ENCODE measurements at places on chromosomes 7 and 10.

DNA sequence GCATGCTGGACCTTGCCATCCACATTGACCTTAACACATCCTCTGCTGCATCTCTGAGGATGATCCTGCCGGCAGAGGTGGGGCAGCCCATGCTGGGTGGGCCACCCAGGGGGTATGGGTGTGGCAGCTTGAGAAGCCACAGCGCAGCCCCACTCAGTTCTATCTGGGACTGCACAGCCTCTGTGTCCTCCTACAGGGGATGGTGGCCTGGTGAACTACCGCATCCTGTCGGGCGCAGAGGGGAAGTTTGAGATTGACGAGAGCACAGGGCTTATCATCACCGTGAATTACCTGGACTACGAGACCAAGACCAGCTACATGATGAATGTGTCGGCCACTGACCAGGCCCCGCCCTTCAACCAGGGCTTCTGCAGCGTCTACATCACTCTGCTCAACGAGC lies 12.2 kb upstream of the C10orf105 start:
- no peak for DNase-seq

DNA sequence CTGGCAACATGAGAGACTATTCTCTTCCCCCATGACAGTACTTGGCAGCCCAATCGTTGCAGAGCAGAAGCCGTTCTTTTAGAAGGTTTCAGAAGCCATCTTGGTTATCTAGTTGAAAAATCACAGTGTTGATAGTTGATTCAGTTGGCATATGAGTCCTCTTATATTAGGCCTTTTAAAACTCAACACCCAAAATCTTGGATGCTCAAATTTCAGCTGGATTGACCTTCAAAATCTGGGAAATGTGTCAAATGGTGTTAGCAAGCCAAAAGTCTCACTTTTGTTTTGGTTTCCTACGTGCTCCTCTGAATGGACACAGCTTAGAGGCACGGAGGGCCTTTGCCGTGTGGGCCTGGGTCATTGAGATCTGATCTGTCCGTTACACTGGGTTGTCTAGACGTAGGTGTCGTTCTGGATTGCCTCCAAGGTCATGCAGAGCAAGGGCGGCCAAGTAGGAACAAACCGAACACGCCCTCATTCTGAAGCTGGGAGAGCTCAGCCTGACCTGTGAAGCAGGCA lies 59.3 kb upstream of the BMPER start:
- DNase-seq: no peak

GRCh38 chr10:71436268-71437125 lies 39.8 kb downstream of the CDH23 start:
- DNase-seq: no peak

GRCh38 chr10:125523347-125523746 lies 159.6 kb downstream of the TEX36 start:
- no peak for DNase-seq

- no peak for DNase-seq
Measured at GRCh38 chr7:37265006-37265405, 183.7 kb downstream of the ELMO1 start.

DNA sequence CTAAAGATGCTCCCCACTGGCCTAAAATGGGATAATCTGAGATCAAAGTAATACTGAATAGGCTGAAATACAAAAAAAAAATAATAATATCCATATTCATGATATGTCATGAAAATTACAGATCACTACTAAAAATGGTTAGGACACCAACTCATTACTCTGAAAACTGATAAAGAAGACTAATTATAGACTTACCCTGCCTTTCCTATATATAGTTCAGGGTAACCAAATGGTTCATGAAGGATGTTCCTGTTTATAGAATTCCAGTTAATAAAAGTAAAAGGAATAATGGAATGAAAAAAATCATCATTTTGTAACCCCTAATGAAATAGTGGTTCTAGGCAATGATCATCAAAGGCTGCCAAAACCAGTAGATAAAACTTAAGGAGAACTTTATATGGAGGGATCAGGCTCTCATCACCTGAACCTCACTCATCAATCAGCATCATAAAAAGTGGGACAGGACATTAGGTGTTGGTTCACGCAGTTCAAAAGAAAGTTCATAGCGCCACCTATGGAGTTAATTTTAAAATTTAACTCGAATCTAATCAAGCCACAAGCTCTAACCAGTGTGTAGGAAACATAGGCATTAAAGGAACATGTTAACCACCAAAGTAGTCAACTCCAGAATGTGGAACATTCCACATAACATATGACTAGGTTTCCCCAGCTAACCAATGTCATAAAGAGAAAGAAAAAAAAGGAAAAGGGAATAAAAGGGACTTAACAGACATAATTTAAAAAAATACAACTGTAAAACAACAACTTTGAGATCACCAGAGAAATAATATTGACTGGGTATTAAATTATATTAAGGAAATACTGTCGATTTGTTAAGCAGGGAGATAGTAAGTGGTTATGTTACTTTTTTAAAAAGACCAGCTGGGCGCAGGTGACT lies 35.7 kb downstream of the P4HA1 start:
- no peak for DNase-seq

DNA sequence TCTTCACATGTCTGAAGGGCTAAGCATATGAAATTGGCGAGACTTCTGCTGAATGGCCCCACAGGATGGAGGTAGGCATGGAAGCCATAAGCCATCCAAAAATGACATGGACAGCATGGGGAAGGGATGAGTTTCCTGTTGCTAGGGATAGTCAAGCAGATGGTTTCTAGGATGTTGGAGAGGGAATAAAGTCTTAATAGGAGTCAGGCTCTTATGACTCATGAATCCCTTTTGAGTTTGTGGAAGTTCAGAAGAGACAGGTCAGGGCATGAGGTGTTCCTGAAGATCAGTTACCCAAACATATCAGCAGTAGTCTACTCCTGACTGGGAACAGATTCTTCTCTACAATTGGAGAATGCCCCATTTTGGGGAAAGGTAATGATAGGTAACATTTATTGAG lies 243.9 kb downstream of the REEP3 start:
- no peak for DNase-seq

GRCh38 chr10:122181041-122181732 lies 89.9 kb upstream of the BTBD16 start:
- DNase-seq: no peak

DNA sequence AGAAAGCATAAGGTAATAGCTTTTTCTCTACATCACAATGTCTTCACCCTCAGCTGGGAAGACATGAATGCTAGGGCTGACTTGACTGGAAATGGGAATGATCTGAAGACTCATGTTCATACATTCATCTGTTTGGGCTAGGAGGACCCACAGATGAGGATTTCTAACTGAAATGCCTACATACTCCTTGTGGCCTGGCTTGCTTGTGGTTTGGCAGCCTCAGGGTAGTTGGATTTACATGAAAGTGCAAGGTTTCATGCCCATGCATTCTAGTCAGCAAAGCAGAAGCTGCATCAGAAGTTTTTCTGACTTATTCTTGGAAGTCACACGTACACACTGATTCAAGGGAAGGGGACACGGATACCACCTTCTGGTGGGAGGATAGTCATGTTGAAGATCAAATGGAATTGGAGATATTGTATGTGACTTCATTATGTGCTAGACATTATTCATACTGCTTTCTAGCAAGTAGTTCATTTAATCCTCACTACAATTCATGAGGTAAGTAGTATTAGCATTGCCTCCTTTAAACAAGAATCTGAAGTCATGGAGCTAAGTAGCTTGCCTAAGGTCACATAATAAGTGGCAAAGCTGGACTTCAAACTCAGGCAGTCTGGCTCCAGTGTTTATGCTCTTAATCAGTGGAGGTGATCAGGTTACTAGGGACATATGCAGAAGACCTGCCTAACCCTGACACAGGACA lies 957.0 kb downstream of the LRMDA start:
- DNase-seq: no peak

DNA sequence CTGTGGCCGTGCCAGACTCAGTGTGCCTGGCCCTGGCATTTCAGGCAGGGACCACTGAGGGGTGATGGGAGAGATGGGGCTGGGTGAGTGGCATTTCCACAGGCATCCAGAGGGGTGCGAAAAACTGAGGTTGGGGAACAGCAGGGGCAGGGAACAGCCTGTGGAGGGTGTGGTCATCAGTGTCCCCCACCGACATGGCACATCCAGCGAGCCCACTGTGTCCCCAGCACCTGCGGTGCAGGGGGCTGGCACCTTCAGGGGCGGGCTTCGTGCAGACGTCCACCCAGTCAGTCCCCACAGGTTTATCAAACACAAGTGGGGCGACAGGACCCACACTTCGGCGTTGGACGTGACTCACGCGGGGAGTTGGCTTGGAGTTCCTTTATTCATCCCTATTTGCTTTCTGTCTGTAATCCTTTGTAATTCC lies 14.8 kb downstream of the CUX1 start:
- DNase-seq: no peak

- DNase-seq: no peak
Measured at GRCh38 chr7:12199363-12199762, 11.7 kb upstream of the TMEM106B start.

GRCh38 chr7:46664453-46664852 lies 743.4 kb upstream of the IGFBP3 start:
- DNase-seq: no peak

- no peak for DNase-seq
Measured at GRCh38 chr7:54778166-54778565, 19.2 kb upstream of the SEC61G start.

DNA sequence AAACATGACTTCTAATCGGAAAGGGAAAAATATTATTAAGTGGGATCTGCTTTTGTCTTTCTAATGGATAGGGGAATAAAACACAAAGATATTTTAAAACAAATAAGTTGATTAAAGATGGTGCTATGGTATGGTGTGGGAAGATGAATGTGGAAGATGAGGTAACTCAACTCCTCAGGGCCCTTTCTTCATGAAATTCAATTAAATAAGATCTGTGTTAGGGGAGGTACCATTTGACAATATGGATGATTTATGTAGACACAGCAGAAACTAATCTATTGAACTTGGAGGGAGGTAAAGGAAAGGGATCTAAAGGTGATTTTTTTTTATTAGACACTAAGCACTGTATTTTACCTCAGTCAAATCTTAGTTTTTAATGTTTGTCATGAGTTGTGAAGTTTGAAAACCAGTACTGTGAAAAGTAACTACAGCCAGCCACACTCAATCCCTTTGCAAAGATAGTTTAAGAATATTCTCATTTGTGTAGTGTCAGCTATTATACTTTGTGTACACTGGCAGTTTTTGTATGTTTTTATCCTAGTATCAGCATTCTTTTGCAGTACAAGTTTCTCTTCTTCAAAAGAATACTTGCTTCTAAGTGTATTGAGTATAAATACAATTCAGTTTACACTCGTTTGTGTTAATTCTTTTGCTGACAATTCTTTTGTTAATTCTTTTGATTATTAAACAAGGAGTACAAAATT lies 151.3 kb downstream of the PHF14 start:
- DNase-seq: no peak

DNA sequence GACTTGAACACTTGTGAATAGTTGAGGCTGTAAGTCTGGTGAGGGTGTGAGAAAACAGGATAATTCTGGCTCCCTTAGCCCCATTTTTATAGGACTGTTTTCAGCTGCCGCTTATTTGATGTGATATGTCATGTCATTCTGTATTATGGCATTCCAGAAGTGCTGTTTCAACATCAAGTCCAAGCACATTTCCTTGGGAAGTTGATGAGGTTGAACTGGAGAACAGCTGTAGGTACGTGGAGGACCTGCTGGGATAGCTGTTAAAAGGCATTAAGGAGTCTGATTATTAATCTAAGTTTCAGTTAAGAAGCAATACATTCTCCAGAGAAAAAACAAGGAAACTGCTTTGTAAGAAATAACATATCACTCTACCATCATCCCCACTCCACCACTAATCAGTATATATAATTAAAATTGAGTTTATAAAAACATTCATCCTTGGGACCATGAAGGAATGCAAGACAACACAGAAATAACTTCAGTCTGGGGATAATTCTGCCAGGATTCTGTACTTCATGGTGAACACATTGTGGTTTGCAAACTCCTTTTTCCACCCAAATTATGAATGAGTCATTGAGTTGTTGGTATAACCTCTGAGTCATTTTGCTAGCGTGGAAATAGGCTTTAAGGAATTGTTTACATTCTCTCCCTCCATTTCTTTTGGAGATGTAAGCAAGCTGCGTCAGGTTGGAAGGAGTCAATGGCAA lies 39.9 kb upstream of the TMEM229A start:
- no peak for DNase-seq

- no peak for DNase-seq
Measured at GRCh38 chr10:106267591-106267990, 896.9 kb downstream of the SORCS1 start.

DNA sequence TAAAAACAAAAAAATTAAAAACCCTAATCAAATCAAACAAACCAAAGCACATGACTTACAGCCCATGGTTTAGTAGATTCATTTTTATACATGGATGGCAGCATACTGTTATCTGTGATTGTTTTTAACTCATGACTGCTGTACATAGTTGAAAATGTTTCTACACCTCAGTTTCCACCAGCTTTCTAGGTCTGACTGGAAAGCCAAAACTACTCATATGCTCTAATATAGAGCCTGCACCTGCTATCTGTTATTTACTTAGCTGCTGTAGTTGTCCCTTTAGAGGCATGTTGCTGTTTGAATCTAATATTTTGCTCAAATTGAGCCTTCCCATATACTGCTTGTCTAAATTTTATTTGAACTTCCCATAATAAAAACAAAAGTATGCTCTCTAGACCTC lies 289.9 kb upstream of the LRRN3 start:
- DNase-seq: no peak

DNA sequence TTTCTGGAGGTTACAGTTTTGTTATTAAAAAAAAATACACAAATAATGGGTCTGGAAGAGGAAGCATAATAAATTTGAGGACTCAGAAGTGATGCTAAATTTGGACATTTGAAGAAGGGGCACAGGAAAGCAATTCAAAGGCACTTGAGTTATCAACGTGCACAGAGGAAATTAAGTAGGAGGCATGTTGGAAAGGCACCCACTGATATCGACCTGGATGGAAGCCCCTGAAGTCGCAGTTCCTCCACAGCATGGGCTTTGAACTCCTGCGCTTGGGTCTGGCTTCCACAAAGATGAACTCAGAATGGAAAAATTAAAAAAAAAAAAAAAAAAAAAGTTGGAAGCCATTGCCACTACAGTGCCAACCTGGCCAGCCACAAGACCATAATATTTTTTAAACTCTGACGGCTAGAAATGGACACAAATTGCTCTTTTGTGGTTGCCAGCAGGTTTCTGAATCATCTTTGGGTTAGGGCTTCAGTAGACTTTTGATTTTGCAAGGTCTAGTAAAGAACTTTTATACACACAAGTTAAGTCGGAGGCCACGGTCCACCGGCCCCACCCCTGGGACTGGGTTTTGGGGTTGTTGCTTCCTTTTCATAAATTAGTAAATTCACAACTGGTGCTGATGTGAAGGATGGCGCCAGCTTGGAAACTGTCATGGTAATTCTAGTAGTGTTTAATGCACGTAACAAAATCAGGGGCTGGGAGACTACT lies 21.6 kb downstream of the JCAD start:
- no peak for DNase-seq
